ENCODE measurements at places on chromosomes 7 and 10.

DNA sequence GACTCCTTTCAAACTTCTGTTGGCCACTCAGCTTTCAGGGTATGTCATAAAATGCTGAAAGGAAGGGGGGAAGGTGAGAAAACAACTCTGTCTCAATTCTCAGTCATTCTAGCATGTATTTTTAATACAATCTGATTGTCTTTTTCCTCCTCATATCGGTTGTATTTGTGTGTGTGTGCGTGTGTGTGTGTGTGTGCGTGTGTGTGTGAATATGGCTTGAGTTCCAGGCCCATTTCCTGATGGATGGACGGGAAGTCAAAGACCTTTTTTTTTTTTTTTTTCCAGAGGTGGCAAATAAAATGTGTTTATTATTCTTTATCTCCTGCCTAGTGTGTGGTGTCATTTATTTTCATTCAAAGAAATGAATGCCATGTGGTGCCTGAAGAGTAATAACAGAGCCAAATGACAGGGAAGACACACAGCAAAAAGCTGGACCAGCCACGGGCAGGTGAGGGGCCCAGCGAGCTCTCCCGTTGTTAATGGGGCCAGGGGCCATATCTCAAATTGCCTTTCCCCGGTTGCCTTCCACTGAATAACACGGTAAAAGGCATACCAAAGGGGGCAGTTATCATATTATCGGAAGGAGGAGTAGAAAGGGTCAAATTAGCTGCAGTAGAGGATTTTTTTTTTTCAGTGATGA, 3.1 kb upstream of the PLXNA4 start:
- DNase-seq = no peak

GRCh38 chr10:8504499-8504898, 450.0 kb downstream of the GATA3 start:
- no peak for DNase-seq

DNA sequence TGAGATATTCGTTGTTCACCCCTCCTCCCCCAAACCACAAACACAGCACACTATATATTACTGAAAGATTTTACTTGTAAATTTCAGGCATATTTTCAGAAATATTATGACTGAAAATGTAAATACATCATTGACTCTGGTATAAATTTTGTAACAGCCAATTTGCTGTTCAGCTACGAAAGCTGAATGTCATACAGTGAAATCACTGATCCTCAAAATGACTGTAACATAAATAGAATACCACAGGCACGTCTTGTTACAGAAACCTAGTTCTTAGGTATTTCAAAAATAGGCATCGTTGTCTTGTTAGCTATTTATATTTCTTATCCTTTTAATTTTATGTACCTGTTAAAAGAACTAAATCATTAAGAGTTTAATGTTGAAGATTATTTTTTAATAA, 15.1 kb downstream of the TRUB1 start:
- DNase-seq = no peak

DNA sequence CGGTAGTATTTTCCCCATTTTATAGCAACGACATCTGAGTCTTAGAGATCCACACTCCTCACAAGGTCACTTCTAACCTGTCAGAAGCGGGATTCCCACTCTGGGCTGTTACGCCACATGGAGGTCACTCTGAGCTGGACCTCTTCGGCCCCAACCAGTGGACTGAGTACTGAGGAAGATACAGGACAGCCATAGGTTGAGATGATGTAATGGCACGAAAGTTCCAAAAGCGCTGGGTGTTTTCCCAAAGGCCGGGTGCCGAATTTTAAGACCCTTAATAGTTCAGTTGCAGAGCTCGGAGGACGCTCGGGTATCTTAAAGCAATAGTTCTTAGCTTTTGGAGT, 699 bp downstream of the GHITM start:
- DNase-seq = no peak

- DNase-seq = no peak
Observed at GRCh38 chr10:72089618-72090017, 1.3 kb upstream of the SPOCK2 start.

DNA sequence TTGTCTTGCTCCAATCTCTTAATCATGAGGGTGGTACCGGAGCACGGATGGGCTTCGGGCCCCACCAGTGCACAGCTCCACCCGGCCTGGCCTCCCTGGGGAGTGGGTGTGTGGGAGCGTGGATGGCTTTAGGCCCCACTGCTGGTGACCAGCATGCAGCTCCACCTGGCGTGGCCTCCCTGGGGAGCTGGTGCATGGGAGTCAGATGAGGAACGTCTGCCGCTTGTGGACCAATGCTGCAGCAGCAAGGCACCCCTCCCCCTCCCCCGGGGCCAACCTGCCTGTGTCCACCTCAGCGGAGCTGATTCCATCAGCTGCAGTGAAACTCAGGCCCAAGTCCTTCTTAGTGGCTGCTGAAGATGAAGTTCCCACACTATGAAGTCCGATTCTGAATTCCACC, 511.4 kb downstream of the PTPRN2 start:
- DNase-seq = no peak

GRCh38 chr10:21292763-21293517, 232.5 kb downstream of the SKIDA1 start:
- DNase-seq = no peak

DNA sequence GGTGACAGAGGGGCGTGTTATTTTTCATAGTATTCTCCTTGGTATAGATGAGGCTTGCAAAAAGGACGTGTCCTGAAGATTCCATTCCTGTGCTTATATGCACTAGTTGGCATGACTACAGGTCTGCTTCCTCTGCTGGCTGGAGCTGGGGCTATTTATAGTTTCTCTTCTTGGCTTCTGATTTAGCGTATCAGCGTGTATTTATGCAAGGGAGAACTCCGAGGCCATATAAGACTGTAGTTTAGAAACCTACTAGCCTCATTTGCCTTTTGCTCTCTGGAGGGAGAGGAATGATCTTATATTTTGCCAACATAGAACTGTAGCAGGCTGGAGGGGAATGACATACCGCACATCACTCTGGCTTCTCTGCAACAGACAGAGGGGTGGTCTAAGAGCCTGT, 39.7 kb downstream of the CACNB2 start:
- no peak for DNase-seq

DNA sequence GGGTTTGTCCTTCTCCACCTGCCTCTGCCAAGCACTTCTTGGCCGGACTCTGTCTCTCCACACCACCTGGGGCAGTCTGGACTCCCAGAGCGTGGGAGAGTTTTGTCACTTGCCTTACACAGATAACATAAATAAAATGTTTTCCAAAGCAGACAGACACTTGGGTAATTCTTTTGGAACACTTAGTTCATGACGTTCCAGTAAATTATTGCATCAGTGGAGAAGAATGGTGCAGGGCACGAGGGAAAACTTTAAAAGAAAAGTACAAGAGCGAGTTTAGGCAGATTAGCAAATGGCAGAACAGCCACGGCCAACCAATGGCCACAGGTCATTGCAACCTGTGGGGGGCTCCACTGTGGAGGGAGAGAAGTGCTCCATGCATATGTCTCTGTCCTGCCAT, 170.6 kb upstream of the GRB10 start:
- DNase-seq = no peak

- DNase-seq = no peak
Observed at GRCh38 chr7:157710396-157710795, 373.6 kb downstream of the DNAJB6 start.

- DNase-seq = no peak
Observed at GRCh38 chr7:19677180-19677579, 31.7 kb downstream of the POLR1F start.

DNA sequence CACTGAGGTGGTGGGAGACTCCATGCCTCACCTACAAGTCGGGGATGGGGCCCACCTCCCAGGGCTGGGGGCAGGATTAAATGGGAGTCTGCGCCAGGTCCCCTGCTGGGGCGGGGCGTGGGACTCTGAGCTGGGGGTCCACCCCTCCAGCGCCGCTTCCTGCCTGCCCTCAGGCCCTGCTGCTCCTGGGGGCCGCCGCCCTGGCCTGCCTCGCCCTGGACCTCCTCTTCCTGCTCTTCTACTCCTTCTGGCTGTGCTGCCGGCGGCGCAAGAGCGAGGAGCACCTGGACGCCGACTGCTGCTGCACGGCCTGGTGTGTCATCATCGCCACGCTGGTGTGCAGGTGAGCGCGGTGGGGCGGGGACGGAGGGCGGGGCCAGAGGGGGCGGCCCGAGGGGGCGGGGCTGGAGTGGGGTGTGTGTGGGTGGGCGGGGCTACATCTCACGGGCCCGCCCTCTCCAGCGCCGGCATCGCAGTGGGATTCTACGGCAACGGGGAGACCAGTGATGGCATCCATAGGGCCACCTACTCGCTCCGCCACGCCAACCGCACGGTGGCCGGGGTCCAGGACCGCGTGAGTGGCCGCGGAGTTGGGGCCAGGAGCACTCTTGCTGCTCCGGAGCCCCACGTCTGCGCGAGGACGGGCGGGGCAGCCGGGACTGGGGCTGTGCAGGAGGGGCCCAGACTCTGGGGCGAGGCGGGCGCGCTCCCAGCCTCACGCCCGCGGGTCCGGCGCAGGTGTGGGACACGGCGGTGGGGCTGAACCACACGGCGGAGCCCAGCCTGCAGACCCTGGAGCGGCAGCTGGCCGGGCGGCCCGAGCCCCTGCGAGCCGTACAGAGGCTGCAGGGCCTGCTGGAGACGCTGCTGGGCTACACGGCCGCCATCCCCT, 15.1 kb downstream of the TTYH3 start:
- DNase-seq = no peak

GRCh38 chr7:94301024-94301586, 93.6 kb upstream of the COL1A2 start:
- DNase-seq = no peak

GRCh38 chr10:2744547-2745200, 322.7 kb upstream of the PFKP start:
- no peak for DNase-seq

DNA sequence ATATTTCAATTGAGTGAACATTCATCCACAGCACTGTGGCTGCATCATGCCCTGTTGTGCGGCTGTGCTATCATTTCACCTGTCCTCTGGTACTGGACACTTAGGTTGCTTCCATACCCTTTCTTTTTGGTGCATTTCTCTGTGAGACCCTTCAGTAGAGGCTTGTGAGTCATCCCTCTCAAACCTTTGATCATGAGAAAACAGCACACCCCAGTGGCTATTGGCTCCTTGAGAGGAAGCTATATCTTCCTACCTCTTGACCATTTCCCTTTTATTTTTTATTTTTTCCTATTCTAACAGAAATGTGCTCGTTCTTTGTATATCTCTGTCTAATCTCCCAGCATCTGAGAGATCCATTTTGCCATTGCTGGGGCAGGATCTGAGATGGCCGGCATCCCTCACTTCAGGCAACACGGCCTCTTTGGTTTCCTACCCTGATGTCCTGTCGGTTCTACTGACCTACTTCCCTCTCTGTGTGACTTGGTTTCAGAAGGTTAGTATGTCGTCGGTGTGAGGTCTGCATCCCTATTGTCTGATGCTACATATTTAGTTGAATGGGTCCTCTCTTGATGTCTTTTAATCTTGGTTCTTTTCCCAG, 23.8 kb upstream of the PIK3AP1 start:
- DNase-seq = no peak

DNA sequence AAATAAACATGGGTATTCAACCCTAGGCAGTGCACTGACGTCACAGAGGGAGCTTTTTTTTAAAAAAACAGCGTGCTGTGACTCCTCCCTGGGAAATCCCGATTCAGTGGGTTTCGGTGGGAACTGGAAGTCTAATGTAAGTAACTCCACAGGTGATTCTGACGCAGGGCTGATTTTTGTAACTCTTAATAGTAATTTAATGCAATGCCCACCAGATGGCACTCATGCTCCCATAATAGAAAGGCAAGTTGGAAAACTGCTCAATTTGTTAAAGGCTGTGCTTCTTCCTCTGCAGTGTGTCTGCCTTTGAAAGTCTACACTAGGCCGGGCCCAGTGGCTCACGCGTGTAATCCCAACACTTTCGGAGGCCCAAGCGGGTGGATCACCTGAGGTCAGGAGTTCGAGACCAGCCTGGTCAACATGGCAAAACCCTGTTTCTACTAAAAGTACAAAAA, 10.9 kb upstream of the RSU1 start:
- DNase-seq = no peak

GRCh38 chr7:158824028-158824427, 5.3 kb downstream of the ESYT2 start:
- no peak for DNase-seq

DNA sequence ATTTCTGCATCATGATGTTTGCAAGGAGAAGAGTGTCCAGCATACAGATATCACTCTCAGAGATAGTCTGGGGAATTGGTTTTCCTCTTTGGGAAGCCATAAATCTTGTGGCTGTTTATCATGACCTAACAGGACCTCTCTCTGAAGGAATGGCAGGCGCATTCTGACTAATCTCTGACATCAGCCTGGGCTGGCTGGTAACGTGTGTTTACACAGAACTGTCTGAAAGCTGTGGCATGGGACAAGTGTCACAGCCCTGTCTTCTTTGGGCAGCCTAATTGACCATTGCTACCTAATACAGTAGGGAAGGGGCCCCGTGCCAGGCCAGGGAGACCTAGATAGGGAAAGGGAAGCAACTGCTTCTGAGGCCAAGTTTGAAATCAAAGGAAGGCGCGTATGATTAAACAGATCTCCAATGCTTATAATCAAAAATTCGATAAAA, 73.9 kb upstream of the CABCOCO1 start:
- no peak for DNase-seq

- no peak for DNase-seq
Observed at GRCh38 chr10:474406-474805, 215.1 kb downstream of the DIP2C start.

GRCh38 chr10:71830726-71831125, 20.3 kb downstream of the PSAP start:
- DNase-seq = no peak

DNA sequence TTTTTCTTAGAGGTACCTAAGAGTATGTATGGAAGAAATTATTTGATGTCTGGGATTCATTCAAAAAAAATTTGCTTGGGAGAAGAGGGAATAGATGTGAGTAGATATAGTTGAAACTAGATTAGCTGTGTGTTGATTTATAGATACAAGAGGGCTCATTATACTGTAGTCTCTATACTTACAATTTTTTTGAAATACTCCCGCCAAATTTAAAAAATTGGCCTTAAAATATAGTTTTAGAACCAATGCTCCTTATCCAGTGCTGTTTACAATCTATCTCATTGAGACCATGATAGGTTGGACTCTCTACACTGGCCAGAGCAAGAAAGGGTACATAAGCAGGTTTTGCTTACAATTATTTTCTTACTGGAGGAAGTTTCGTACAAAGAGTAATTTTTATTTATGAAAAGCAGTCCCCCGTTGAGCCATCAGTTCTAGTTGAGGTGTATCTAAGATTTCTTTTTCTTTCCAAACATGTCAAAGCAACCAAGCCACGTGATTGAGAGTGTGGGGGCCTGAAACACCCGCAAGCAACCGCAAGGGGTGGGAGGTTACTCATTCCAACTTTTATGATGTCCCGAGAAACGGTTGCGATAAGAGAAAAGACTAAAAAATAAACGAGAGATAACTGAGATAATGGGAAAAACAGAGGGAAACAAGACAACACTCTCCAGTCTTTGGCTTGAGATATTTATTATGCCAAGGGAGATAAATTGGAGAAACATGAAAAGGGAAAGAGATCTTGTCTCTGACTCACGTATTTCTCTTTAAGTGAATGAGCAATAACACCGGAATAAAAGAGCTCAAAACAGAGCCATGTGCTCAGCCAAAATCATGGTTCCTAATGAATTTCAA, 729.2 kb downstream of the LRMDA start:
- DNase-seq = no peak

GRCh38 chr7:40219917-40220316, 85.1 kb downstream of the SUGCT start:
- no peak for DNase-seq

GRCh38 chr7:151798851-151799448, 78.0 kb downstream of the PRKAG2 start:
- DNase-seq = no peak

- DNase-seq = no peak
Observed at GRCh38 chr7:51261117-51261835, 55.3 kb downstream of the COBL start.
